AG04450 (cell line): ENCODE measurements at places on chromosomes 16 and 17. TPM values are rescaled to one million over a fixed set of nuclear protein-coding genes. Genes with fewer than 3 reads are reported as not detected.

GRCh38 chr17:79338604-79339003 is 264.0 kb downstream of the ENGASE start:
- no peak for DNase-seq

DNA sequence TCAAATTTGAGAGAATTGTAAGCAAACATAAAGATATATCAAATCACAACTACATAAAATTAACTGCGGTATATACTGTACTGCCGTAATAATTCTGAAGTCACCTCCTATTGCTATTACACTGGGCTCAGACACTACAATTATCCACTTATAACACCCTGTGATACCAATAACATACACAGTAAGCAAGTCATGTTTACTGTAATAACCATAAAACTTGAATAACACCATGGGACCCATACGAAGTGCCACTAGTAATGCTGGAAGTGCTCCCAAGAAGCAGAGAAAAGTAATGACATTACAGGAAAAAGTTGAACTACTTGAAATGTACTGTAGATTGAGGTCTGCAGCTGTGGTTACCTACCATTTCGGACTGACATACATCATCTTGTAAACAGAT is 24.0 kb downstream of the CMC2 start:
- no peak for DNase-seq

DNA sequence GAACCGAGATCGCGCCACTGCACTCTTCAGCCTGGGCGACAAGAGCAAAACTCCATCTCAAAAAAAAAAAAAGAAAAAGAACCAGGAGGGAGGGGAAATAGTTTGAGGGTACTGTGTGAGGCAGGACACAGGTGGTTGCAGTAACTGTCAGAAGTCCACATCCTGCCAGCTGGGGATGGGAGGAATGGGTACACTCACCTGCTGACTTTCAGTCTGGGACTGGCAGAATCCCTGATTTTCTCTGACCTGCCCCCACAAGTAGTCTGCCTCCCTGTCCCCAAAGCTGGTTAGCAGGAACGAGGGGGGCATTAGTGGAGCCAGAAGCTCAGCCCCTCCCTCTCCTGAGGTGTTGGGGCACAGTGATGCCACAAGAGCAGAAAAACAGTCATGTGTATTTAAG is 7.1 kb upstream of the ARL5C start:
- no peak for DNase-seq

GRCh38 chr17:28521311-28522085 is 15.3 kb downstream of the FOXN1 start:
- no peak for DNase-seq

- peak; percentile 8 for DNase-seq
These were observed at the start of gene RDM1 for GRCh38 chr17:35930211-35931065. Gene RDM1, minus strand, starts transcription at chr17:35930773. Its CDS starts 46 bp downstream, at chr17:35930727.

- no peak for DNase-seq
These were observed 47.1 kb upstream of the CLEC19A start for GRCh38 chr16:19238406-19238805.

DNA sequence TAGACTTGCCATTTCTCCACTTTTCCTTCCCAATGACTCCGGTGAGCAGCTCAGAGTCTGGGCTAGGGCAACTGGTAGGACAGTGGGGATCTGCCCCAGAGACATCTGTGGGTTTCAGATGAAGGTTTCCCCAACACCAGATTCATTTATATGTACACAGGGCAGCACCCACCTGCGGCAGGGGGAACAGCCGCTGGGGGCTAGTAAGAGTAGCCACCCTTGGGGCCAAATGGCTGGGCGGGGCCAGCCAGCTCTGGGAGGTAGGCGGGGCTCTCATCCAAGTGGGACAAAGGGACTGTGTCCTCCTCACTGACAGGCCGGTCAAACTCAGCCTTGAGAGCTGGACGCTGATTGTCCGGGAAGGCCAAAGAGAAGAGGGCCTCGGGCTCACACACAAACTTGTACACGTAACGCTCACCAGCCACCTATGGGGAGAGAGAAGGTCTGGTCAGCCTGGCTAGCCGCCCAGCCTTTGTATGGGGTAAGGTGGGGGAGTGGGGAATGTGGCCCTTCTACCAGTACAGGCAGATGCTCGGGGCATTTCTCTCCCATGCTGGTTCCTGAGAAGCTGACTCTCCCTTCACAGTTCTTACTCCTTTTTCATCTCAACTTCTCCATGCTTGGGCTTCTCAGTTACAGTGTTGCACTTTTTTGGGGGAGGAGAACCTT is 17.7 kb downstream of the ETV4 start:
- no peak for DNase-seq

DNA sequence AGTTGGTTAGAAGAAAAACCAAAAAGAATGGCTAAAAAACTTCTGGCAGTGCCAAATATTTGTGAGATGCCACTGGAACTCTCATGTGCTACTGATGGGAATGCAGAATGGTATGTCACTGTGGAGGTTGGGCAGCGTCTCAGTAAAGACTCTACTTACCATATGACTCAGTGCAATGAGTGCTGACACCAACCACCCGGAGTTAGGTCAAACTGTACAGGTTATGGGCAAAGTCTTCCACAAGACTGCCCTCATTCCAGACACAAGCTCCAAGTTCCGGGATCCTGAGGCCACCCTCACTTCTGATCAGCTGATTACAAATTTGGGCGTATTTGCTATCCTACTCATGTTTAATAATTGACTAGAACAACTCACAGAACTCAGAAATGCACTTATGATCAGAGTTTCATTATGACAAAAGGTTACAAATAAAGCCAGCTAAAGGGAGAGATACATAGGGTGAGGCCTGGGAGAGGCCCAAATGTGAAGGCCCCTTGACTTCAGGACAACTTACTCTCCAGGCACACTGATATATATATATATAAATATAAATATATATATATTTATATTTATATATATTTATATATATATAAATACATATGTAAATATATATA is 114.9 kb downstream of the TRIM37 start:
- no peak for DNase-seq

Gene ATP1B2
- 0.05 and 0.11 TPM in 2 replicates for polyA plus RNA-seq

Gene MGRN1
- polyA plus RNA-seq, result 3.4 and 8.6 TPM in 2 replicates
